ENCODE measurements at places on chromosomes 5 and 9.
A peak's percentile ranks its signal among the peaks of the same experiment; 100 is the strongest.

DNA sequence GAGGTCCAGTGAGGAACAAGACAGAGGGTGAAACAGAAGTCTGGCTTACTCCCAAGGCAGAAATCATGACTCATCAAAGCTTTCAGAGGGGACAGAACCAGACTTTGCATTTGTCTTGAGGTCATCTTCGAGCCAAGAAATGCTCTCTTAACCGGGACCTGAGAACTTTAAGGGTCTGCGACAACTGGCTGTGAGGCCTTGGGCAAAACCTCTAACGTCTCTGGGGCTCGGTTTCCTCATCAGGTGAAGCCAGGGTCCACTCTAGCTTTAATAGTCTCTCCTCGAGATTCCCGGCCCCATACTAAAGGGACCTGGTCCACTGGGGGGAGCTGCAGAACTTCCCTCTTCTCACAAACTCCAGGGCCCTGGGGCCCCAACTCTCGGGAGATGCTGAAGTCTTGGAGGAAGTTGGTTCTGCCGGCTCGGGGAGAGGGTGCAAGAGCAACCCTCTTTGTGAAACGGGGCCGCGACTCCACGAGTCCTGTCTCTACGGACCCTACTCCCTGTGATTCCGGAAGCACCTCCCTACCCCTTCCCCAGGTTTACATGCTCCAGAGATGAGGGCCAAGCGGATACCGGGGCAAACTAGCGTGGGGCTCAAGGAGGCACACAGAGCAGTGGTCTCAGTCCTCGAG, 2.6 kb downstream of the GLIS3 start:
- peak; percentile 1 for DNase-seq

DNA sequence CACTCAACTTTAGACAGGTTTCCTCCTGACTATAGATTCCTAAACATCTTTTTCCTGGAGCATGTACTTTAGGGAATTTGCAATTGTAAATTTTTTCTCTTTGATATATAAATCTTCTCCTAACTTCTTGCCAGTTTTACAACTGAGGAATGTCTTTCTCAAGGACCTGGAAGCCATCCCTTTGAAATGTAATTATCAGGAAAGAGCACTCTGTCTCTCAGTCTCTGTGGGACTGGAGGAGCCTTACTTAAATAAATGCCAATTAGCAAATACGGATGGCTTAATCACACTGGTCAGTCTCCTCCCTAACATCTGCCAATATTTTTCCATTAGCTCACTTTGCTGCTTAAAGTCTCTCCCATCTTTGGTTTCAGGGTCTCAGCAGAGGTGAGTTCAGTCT, 344.3 kb upstream of the ARRDC3 start:
- DNase-seq, result no peak

- DNase-seq, result no peak
Measured at GRCh38 chr5:103849934-103850333, 287.3 kb upstream of the NUDT12 start.

- DNase-seq, result no peak
Measured at GRCh38 chr5:104412649-104413240, 850.2 kb upstream of the NUDT12 start.

DNA sequence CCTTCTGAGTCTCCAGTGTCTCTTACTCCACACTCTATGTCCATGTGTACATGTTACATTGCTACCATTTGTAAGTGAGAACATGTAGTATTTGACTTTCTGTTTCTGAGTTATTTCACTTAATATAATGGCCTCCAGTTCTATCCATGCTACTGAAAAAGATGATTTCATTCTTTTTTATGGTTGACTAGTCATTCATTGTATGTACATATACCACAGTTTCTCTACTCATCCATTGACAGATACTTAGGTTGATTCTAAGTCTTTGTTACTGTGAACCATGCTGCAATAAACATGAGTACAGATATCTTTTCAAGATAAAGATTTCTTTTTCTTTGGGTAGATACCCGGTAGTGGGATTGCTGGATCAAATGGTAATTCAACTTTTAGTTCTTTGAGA, 107.1 kb upstream of the CHD1 start:
- DNase-seq, result no peak

DNA sequence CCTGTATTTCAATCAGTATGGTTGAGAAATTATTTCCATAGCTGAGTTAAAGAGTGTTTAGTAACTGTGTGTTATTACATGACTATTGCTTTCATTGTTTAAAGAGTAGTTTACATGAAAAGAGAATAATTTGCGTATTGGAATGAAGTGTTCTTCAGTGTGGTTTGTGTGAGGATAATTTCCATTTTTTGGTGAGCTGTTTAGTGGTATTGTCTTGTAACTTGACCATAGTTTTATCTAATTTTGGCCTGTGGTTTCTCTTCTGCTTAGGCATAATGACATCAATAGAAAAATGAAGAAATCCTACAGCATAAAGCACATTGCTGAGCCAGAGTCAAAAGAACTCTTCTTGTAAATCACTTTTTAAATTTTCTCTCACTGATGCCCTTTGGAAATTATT, 151.2 kb downstream of the SNCAIP start:
- DNase-seq, result no peak

- no peak for DNase-seq
Measured at GRCh38 chr9:136861874-136862457, 4.1 kb downstream of the EDF1 start.

- peak; percentile 55 for DNase-seq
Measured at GRCh38 chr5:170338933-170339779, 41.6 kb upstream of the LCP2 start.

GRCh38 chr9:36276781-36277181, 18.5 kb upstream of the GNE start:
- no peak for DNase-seq

DNA sequence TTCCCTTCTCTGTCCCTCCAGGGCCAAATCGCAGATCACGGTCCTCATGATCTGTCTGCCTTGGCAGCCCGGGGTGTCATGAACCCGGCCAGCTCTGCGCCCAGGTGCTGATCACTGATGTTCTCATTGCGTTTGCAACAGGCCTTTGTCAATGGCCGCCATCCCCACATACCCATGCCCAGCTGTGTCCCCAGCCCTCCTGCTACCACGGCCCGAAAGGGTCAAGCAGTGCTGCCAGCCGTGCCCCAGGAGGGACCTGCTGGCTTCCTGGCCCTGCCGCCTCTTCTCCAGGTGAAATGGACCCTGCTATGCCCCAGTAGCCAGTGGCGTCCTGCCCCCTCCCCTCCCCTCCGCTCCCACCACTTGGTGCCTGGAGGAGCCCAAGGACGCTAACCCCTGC, 12.8 kb upstream of the VAV2 start:
- DNase-seq, result no peak

GRCh38 chr5:52328220-52328806, 459.4 kb upstream of the ITGA1 start:
- DNase-seq, result no peak

- DNase-seq, result no peak
Measured at GRCh38 chr5:172816925-172817562, 17.0 kb upstream of the ERGIC1 start.

- DNase-seq, result no peak
Measured at GRCh38 chr5:154053468-154053867, 14.7 kb downstream of the MFAP3 start.

GRCh38 chr9:112334432-112334841, 1.0 kb upstream of the PTBP3 start:
- DNase-seq, result peak; percentile 86

- DNase-seq, result peak; percentile 9
Measured at GRCh38 chr9:91711755-91712601, 238.1 kb downstream of the ROR2 start.

- DNase-seq, result no peak
Measured at GRCh38 chr5:57174128-57174889, 450 bp downstream of the GPBP1 start.

- DNase-seq, result no peak
Measured at GRCh38 chr5:55220433-55221185, 6.5 kb downstream of the MCIDAS start.

- DNase-seq, result no peak
Measured at GRCh38 chr5:158344376-158344775, 485.4 kb upstream of the CLINT1 start.

DNA sequence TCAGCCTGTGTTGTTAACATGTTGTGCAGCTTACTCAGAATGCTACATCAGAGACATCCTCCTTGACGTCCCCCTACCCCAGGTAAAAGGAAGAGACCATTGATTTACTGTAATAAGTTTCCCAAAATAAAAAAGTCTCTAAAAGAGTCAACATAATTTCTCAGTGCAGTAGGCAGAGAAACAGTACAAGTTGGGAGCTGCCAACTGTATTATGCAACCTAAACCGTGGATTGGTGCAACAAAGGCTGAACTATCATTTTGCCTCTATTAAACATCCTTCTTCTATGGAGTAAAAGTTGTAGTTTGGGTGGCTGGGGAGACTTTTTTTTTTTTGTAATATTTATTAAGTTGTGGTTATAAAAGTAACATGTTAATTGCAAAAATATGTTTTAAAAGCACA, 208.0 kb downstream of the NR3C1 start:
- DNase-seq, result no peak

- DNase-seq, result no peak
Measured at GRCh38 chr5:173677125-173677672, 60.7 kb upstream of the BOD1 start.

GRCh38 chr5:82673057-82673809, 395.1 kb upstream of the RPS23 start:
- no peak for DNase-seq

- DNase-seq, result no peak
Measured at GRCh38 chr5:32027093-32027716, 146.9 kb downstream of the GOLPH3 start.

DNA sequence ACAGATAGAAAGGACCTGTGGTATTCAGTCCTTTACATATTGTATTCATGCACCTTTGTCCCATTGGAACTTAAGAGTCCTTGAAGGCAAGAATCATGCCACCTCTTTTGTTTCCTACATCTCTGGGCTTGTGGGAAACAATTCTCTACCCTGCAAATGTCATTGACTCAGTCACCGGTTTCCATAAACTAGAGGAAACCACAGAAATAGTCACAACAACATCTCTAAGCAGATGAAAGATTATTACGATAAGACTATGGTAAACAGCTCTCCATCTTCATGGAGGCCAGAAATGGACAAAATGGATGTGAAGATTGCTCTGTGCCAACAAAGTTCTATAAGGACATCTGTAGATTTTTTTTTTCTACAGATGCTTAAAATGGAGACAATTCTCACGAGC, 165.5 kb downstream of the PIK3R1 start:
- DNase-seq, result no peak

- DNase-seq, result peak; percentile 67
Measured at GRCh38 chr5:75057561-75057960, 5.2 kb upstream of the GCNT4 start.

DNA sequence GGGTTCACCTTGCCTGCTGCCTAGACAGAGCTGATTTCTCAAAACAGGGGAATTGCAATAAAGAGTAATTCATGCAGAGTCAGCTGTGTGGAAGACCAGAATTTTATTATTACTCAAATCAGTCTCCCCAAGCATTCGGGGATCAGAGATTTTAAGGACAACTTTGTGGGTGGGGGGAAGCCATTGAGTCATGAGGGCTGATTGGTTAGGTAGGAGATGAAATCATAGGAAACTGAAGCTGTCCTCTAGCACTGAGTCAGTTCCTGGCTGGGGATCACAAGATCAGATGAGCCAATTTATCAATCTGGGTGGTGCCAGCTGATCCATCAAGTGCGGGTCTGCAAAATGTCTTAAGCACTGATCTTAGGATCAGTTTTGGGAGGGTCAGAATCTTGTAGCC, 159.1 kb upstream of the MAP1B start:
- no peak for DNase-seq

DNA sequence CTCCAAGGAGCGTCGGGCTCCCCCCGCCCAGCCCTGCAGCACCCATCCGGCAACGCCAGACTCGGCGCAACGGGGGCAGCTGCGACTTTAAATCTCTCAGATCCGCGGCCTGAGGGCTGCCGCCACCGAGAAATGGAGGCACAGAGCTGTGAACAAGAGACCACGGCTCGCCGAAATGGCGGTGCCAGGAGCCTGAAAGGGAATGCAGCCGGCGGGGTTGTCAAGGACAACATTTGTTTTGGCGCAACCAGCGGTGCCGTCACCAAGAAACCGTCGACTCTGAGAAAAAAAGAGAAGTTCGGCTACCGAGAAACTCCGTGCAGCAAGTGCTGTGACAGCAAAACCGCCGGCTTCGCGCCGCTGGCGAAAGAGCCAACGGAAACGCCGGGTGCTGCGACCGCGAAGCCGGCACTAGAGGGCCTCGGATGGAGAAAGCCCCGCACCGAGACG, 2.1 kb upstream of the ANXA2R start:
- DNase-seq, result peak; percentile 86

GRCh38 chr9:21825637-21826036, 23.2 kb downstream of the MTAP start:
- no peak for DNase-seq

DNA sequence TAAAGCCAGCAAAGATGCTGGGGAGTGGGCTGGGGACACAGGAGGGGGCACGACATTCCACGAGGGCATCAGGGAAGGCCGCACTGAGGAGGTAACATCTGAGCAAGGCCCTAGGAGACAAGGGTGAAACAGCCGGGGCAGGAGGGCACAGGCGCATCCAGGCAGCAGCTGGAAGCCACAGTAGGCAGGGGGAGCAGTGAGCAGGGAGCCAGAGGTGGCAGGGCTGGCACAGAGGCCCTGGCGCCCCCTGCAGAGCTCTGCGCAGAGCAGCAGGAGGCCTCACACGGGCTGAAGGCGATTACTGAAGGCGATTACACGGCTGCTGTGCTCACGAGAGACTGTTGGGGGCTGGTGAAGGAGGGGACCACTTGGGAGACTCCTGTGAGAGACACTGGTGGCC, 15.4 kb downstream of the LMAN2 start:
- no peak for DNase-seq

DNA sequence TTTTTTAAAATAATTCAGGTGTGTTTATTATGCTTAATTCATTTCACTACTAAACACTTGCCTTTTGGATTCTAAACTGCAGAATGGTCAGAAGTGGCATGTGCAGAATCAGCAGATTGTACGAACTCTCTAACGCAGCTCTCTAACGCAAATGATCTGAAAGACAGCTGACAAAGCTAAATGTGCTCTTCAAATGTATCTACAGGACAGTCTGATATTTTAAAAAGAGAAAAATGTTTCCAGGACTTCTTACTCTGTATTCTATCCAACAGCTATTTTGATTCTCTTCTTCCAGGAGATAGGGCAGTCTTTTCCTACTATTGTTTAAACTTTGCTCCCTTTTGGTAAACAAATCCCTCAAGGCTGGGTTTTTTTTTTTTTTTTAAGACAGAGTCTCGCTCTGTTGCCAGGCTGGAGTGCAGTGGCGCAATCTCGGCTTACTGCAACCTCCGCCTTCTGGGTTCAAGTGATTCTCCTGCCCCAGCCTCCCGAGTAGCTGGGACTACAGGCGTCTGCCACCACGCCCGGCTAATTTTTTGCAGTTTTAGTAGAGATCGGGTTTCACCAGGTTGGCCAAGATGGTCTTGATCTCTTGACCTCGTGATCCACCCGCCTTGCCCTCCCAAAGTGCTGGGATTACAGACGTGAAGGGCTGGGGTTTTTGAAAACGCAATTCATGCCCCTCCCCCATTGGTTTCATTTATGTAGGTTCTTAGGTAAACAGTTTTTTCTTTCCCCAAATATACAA, 1.2 kb downstream of the NMRK1 start:
- DNase-seq, result no peak

Data from CD4-positive, CD25-positive, alpha-beta regulatory T cell (primary cell).